ENCODE measurements at places on chromosomes 7 and 10.

DNA sequence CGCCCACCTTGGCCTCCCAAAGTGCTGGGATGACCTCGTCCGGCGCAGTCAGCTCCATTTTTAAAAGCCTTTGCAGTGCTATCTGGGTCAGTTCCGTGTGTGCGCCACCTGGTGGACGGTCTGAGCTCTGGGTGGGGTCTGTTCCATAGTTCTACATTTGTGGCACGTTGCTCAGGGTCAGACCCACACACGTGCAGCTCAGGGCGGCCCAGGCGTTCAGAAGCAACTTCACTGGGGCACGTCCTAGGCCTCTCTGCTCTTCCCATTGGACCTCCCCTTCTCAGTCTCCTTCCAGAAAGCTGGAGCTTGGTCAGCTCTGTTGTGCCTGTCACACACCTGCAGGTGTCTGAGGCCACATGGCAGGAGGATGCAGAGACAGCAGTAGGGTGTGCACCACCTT, 137.9 kb downstream of the DNAJB6 start:
- DNase-seq, result no peak

- DNase-seq, result no peak
Observed at GRCh38 chr10:102422545-102423129, 2.0 kb downstream of the FBXL15 start.

DNA sequence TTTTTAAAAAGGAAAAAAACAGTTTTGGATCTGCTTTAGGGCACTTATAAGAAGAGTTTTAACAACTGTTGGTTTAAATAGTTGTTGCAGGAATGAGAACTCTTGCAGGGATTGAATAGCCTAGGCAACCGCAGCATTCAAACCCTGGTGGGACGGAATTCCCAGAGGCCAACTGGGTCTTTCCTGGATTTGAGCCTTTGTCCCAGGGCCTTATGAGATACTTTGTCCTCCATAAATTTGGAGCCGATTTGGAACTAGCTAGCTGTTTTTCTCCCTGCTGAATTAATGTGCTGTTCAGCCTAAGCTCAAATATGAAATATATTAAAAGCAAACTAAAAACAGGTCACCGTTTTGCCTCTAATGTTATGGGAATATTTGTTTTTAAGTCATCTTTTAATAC, 109.6 kb downstream of the LRMDA start:
- DNase-seq, result no peak

- no peak for DNase-seq
Observed at GRCh38 chr10:114458955-114459354, 54.7 kb upstream of the AFAP1L2 start.

DNA sequence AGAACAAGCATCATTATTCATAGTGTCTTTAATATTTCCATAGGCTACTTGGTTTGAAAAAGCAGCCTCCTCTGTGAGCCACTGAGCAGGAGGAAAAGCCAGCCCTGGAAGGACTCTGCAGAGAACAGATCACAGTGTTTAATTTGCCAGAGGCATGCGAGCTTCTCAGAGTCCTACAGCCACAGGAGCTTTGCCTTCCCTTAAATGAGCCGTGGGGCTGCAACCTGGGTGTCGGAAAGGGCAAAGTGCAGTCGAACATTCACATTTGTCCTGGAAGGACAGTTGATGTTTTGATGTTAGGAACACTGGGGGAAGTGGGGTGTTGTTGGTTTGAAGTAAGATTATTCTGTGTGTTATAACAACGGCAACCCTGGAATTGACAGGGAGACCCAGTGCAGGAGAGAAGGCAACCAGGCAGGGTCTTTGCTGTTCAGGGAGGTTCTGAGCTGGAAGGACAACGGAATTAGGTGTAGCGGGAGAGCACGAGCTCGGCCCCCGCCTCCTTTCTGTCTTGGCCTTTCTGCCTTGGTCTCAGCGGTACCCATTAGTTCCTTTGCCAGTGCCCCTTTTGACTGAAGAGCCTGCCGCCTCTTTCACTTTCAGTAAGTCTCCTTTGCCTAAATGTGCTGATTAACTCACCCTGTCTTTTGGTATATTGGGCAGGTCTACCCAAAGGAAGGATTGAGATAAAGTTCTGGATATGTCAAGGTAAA, 192.3 kb upstream of the PITRM1 start:
- no peak for DNase-seq

DNA sequence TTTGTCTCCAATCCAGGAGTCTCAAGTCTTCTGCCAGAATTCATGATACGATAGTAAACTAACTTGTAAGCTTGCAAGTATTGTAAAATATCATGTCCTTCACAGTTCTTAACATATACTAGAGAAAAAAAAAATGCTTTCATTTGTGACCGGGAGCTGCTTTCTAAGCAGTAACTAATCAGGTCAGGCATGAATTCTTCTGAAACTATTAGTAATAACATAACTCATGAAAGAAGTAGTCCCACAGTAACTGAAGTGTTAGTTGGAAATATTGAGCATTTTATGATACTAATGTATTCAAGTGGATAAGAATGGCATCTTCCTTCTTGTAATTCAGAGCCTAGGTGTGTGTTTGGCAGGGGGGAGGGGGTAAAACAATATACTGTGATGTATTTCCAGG, 665.6 kb downstream of the DNAJB9 start:
- no peak for DNase-seq

- DNase-seq, result no peak
Observed at GRCh38 chr7:93751421-93751820, 139.1 kb downstream of the TFPI2 start.

DNA sequence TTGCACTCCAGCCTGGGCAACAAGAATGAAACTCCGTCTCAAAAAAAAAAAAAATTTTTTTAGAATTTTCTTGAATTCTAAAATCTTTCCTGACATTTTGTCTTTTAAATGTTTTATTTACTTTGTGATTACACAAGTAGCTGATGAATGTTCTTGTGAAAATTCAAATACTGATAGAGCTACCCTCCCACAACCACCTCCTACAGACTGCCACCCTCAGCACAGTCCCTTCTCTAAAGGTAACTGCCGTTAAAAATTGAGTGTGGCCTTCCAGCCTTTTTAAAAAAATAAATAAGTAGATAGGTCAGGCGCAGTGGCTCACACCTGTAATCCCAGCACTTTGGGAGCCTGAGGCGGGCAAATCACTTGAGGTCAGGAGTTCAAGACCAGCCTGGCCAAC, 15.1 kb downstream of the ENO4 start:
- DNase-seq, result no peak

DNA sequence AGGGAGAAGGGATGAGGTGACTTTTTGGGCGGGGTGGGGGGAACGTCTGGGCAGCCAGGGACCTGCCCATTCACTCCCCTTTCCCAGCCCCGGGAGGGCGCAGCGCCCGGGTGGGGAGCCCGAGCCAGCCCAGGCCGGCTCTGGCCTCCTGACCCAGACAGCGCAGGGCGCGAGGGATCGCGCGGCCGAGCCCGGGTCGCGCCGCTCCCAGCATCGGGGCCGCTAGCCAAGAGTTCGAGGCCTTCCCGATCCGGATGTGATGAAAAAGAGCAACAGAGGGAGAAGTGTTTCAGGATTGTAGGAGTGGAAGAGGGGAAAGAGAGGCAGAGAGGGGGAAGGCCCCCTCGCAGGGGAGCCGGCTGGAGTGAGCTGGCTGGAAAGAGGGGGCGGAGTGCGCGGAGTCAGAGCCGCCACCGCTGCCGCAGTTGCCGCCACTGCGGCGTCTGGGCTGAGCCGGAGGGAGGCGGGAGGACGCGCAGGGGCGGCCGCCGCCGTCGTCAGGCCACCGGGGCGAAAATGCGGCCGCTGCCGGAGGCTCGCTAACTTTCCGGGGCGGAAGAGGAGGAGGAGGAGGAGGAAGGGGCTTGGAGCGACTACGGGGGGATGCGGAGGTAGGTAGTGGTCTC, at the start of gene MDFIC:
Gene MDFIC (plus strand): TSS at position 69 of the 626 bp plus-strand sequence. CDS start 940 bp downstream, outside the sequence.
- peak; percentile 58 for DNase-seq

Measured in memory B cell (primary cell).